ENCODE measurements at places on chromosomes 5 and 9.

DNA sequence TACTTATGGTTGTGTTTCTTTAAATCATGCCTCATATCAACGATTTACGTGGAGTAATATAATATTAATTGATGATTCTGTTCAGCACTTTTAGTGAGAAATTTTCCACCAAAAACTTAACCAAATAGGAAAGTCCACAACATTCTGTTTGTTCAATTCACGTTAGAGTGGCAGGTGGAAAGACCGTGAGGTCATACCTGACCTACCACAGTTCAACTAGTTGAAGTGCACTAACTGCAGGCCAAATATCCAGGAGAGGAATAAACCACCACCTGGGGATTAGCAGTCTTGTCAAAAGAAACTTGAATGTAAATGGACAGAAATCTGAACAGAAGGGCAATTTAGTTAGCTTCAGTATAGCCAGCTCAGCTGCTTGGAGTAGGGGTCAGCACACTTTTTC, 577.7 kb downstream of the KIF4B start:
- no peak for DNase-seq

DNA sequence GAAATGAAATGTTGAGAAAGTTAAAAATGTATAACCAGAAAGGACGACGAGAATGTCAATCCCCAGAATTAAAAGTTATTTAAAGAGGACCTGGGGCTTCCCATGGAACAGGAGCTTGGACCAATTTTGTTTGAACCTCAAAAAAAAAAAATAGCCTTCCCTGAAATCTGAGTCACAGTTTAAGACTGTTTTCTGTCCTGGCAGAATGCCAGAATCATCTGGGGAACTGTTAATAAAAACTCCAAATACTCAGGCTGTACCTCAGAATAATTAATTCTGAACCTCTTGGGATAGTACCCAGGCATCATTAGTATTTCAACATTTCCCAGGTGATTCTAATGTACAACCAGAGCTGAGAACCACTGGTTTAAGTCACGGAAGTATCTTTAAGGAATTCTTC, 102.2 kb upstream of the SLCO6A1 start:
- no peak for DNase-seq

- DNase-seq = no peak
These were observed 52.8 kb upstream of the RPL26L1 start for GRCh38 chr5:172906436-172906835.

GRCh38 chr5:16673241-16674201, 56.7 kb upstream of the RETREG1 start:
- peak; percentile 49 for DNase-seq

DNA sequence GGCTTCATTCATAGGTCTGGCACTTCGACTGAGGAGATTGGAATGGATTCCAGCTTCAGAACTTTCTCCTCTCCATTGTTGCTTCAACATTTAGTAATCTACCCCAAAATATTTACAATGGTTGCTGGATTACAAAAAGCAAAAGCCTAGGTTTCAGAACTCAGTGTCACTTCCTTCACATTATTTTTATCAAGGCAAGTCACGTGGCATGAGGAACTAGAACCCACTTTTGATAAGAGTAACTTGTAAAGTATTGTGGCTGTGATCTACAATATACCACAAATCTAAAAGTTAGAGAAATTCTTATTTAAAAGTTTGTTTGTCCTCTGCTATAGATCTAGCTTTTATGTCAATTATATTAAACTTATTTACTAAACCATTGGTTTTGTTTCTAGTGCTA, 39.7 kb upstream of the ANKDD1B start:
- DNase-seq = no peak

DNA sequence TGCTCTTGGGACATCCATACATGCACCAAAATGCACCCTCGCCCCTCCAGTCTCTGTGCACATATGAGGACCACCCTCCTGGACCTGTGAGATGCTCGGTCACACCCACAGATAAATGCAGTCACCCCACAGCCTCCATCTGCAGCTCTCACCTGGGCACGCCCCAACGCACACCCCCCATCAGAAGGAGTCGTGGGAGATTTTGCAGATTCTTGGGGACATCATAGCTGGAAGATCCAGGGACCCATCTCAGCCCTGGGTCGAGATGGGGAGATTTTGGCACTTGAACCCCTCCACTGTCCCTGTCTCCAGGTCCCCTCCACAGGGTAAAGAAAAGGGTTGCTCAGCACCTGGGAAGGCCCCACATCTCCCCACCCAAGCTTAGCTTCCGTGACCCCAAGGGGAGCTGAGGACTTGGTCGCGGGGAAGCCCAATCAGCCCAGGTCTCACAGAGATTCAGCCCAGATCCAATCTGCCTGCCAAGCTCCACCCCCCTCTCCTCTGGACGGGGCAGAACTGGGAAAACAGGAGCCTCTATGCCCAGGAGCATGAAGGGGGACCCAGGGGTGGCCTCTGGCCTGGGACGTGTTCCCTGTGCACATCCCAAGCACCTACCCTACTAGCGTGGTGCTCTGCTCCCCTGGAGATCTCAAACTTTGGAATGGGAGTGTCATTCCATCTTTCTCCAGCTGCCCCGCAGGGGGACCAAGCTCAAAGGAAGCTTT, 89.2 kb upstream of the LMX1B start:
- DNase-seq = no peak

GRCh38 chr5:54873691-54874090, 111.7 kb downstream of the ESM1 start:
- no peak for DNase-seq

DNA sequence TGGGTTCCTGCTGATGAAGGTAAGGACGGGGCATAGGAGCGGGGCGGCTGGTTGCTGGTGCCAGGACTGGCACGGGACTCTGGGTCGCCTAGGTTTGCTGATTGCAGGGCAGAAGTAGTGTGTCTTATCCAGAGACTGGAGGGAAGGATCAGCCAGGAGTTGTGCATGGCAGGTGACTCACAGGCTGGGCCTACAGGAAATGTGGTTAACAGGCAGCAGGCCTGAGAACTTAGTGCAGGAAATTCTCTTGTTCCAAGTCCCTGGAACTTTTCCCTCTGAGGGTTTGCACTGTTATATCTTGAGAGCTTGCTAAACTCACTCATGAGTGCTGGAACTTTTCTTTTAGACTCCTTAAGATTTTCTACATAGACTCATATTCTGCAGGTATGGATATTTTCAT, 95.1 kb downstream of the ANXA2R start:
- DNase-seq = no peak

- DNase-seq = no peak
These were observed 242.9 kb upstream of the IRX1 start for GRCh38 chr5:3352711-3353110.

- DNase-seq = no peak
These were observed 177.0 kb upstream of the MVB12B start for GRCh38 chr9:126149661-126150060.

DNA sequence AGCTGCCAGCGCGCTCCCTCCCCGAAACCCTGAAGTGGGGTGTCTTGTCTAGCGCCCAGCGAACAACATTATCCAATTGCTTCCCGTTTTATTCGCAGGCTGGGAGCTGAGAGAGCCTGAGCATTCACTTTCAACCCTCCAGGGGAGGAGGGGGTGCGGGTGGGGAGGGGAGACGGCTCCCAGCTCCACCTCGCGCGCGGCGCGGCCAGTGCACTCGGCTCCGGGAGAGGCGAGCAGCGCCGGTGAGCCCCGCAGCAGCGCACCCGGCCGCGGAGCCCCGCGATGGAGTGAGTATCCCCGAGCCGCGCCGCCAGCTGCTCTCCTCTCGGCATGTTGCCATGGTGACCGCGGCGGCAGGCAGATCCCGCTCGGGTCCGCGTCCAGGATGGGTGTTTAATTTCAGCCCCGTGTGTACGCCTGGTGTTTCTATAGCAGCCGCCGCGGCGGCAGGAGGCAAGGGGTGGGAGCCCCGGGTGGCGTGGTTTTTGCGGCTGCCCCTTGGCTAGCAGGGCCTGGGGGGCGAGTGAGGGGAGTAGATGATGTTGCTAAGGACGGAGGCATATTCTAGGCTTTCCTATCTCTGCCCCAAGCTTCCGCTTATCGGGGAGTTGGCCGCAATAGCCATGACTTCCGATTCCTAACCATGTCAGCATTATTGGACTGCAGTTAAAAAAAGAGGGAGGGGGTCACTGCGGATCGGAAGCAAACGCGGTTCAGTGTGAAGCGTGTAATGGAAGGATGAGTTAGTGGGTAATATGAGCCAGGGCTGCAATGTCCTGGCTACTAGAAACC, 139.2 kb upstream of the PALM2AKAP2 start:
- DNase-seq = no peak

DNA sequence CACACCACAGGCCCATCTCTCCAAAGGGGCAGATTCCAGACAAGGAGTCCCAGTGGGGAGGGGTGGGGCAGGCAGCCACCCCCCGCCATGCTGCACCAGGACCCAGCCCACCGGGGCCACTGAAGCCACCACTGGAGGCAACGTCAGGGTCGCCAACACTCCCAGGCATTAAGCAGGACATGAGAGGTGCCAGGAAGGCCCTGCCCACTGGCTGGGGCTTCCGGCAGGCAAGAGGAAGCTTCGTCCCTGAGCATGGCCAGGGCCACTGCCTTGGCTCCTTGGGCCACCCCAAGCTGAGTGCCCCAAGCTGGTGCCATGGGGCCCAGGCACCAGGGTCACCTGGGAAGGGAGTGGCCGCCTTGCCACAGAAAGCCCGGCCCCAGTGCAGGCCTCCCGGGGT, 17.5 kb downstream of the KCNT1 start:
- DNase-seq = no peak

- no peak for DNase-seq
These were observed 163.2 kb downstream of the HCN1 start for GRCh38 chr5:45532826-45533624.

- no peak for DNase-seq
These were observed 12.5 kb downstream of the NINJ1 start for GRCh38 chr9:93121316-93122241.

GRCh38 chr5:133754575-133755169, 142.3 kb upstream of the FSTL4 start:
- DNase-seq = peak; percentile 25

- no peak for DNase-seq
These were observed 20.3 kb downstream of the OSTF1 start for GRCh38 chr9:75108571-75108970.

GRCh38 chr5:6656680-6657079, 23.4 kb downstream of the SRD5A1 start:
- DNase-seq = no peak

- no peak for DNase-seq
These were observed 53.0 kb downstream of the GADD45G start for GRCh38 chr9:89657765-89658164.

DNA sequence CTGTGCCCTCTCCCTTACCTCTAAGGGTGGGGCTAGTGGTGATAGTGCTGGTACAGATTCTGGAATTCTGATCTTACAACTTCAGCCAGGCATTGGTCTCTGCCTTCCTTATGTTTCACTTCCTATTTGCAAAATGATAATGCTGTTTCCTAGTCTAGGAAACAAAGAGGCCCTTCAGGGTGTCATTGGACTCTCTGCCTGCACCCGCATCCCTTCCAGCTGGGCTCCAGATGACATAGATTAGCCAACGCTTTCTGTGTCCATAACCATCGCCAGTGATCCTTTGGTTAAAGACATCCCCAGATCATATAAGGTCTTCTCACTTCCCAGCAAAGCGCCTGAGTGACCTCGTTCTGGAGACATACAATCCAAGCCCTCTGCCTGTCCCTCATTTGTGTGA, 180.7 kb downstream of the ERCC6L2 start:
- DNase-seq = no peak

DNA sequence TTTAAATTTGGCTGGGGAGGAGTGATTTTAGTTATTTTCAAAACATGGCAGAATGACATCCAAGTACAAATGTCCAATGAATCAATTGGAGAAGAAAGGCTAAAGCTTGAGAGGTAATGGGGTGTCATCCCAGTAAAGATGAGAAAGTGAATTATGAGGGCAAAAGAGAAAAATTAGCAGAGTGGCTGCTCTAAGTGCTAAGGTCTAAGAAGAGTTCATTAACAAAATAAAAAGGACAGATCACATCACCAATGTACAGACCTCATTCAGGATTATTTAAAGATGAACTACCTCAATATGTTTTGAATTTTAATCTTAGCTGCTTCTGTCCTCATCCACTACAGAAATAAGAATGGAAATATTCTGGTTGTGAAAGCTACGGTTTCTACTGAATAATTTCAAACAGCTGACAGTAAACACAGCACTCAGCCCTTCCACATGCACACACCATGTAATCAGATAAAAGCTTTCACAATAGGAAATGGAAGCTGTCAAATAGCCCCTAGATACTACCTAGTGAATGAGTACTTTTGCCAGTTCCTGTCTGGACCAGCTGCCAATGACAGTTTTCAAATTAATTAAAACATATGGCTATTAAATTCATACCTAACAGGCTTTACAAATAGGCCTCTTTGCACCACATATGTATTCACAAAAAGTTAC, 171.5 kb downstream of the SSBP2 start:
- DNase-seq = no peak

GRCh38 chr9:19533373-19533772, 124.6 kb downstream of the ACER2 start:
- no peak for DNase-seq

DNA sequence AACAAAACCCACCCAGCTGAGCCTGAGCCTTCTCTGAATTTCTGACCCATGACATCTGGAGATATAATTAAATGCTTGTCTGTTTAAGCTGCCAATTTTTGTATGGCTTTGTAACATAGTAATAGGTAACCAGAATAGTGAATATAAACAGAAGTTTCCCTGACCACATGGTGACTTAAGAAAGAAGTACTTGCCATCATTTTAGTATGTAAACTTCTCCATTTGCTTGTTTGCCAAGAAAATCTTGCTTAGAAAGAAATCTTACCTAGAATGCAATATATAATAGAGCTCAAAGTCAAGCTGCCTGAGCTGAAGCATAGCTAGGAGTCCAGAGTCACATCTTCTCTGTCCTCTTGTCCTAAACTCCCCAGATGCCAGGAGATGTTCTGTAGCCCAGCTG, 117.0 kb downstream of the PCSK1 start:
- no peak for DNase-seq

- no peak for DNase-seq
These were observed 18.6 kb upstream of the NOTCH1 start for GRCh38 chr9:136564379-136564988.

DNA sequence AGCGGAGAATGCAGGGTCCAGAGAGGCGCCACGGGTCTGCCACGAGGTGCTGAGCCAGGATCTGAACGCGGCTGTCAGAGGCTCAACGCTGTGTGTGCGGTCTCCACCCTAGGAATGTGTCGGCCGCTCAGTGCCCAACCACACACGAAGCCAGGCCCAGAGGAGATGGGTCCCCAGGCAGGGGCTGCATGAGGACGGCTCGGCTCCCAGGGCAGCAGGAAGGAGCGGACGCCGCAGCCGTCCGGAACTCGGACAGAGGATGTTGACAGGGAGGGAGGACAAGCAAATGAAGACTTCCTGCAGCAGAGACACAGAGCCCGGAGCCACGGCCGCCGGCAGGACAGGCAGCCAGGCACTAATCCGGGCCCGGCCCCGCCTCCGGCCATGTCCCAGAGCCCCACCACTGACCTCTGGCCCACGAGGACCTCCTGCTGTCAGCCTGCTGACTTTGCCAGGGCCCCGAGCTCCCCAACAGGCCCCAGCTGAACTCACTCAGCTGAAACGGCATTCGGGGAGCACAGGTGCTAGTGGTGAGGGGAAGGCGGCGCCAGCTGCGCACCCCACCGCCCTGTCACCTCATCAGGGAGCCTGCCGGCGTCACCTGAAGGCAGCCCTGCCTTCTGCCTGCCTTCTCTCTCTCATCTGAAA, 12.7 kb downstream of the VAV2 start:
- no peak for DNase-seq
